ENCODE measurements at places on chromosomes 2 and 18.
A peak's percentile ranks its signal among the peaks of the same experiment; 100 is the strongest.

- DNase-seq, result peak; percentile 12
These were observed 81.6 kb downstream of the SH3RF3 start for GRCh38 chr2:109210431-109211200.

GRCh38 chr18:63292831-63293683 is 26.5 kb downstream of the BCL2 start:
- DNase-seq, result no peak

- DNase-seq, result no peak
These were observed 381.0 kb downstream of the MEIS1 start for GRCh38 chr2:66815886-66816285.

DNA sequence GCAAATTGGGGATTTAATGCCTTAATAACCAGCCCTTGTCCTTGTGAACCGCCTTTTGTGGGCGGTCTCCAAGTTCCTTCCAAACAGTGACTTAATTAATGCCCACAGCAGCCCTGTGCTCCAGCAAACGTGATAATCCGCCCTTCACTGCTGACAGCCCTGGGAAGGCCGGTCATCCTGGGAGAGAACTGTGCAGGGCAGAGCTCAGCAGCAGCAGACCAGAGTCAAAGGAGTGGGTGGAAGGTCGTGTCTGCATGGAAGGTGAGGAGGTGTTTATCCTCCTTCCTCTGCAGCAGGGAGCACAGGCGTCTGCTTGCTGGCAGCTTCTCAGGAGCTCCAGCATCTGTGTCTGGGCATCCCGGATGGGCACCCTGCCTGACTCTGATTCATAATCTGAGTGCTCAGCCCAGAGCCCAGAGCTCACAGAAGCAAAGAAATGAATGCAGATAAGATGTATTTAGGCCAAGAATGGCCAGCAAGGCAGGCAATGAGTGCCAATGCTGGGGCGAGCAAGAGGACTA is 270.0 kb upstream of the PXDN start:
- peak; percentile 25 for DNase-seq

DNA sequence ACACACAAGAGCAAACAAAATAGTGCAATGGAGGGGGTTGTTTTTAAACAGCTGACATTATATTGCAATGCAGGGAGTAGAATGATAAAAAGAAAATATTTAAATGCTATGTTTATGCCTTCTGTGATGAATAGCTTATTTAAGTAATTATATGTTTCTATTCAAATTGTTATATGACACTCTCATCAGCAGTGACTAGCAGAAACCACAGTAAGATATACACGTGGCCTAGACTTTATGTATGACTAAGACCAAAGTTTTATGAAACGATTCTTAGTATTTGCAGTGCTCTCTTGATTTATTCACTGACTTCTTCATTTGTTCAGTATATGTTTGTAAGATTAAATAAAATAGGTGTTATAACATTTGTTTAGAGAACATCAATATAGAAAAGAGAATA is 26.1 kb upstream of the C1D start:
- no peak for DNase-seq

GRCh38 chr2:6683516-6683915 is 182.2 kb downstream of the CMPK2 start:
- no peak for DNase-seq

GRCh38 chr2:239821694-239822075 is 203.5 kb downstream of the NDUFA10 start:
- DNase-seq, result no peak

- peak; percentile 66 for DNase-seq
These were observed 66.5 kb downstream of the CLHC1 start for GRCh38 chr2:55165626-55166025.
